ENCODE measurements at places on chromosomes 2 and 18.

DNA sequence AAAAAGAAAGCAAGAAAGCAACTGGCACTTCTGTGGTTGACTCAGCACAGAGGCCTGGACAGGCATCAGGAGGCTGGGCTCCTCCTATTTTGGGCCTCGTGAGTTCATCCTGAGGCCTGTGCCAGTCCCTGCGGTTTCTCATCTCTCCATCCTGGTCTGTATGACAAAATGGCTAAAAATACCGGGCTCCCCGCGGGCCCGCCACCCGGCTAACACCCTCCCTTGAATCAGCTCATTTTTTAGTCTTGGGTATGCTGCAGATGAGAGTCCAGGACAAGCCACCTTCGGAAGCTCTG is 62.3 kb upstream of the YWHAQ start:
- DNase-seq: peak; percentile 16

DNA sequence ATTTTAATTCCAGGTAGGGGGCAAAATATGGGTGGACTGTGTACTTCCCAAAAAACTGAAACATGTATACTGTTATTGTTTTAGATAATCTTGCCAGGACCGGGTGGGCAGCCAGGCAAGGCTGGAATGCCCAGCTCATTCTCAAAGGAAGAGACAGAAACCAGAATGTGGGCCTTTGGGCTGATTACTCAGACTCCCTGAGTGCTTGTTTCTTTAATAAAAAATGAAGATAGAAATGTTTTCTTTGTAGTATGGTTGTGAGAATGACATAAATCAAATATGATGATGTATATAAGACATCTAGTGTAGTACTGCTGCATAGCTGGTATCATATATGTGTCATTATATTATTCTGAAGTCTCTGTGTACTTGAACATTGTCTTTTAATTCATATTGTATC is 231.6 kb upstream of the NT5C1B start:
- DNase-seq: no peak

DNA sequence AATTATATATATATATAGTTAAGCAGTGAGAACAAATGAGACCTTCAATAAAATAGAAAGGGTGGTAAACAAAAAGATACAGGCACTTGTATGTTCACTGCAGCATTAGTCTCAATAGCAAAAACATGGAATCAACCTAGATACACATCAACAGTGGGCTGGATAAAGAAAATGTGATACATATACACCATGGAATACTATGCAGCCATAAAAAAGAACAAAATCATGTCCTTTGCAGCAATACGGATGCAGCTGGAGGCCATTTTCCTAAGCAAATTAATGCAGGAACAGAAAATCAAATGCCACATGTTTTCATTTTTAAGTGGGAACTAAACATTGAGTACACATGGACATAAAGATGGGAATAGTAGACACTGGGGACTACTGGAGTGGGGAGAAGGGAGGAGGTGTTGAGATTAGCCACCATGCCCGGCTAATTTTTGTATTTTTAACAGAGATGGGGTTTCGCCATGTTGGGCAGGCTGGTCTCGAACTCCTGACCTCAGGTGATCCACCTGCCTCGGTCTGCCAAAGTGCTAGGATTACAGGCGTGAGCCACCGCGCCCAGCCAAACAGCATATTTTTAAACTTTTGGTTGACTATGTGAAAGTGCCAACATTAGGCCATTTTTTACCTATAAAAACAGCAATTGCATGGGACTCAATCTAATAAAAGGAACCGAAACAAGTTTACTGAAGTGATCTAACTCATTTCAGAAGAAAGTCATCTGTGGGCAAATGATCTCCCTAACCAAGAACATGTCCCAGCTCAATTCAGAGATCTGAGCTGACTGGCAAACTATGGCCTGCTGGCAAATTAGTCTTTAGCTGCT is 23.7 kb downstream of the ICA1L start:
- no peak for DNase-seq

- no peak for DNase-seq
Measured at GRCh38 chr18:11089931-11090715, 59.2 kb downstream of the PIEZO2 start.

DNA sequence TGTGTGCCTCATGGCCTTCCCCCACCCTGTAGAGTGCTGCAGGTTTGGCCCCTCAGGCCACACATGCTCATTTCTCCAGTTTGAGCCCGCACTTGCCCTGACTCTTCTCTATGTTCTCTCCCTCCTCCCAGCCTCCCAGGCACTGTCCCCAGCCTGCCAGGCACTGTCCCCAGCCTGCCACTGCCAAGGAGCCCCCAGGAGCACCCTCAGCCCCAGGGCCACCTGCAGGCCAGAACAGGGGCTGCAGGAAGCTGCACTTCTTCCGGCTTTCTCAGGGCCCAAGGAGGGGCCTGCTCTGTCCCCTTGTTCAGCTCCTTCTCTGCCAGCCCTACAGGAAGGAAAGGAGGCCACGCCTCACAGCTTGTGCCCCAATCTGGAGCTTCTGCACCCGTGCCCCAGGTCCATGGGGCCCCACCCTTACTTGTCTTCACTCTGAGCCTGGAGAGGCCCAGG is 31.6 kb downstream of the CYP26B1 start:
- no peak for DNase-seq

DNA sequence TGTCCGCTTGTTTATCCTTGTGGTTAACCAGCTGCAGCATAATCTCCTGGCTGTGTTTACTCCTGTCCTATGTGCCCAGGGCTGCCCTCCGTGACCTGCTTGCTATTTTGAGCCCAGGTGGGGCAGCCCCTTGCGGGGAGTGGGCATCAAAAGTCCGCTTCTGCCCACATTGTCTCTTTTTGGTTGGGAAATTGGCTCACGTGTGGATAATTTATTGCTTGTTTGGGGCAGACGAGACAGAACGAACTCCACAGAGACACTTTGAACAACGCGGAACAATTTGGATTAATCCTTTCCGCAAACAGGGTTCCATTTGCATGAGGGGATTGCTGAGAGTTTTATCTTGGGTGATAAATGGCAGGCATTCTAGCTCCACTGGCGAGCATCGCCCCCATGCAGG is 8.1 kb upstream of the CXCR4 start:
- no peak for DNase-seq
